Chondrocyte (in vitro differentiated cells): ENCODE measurements at places on chromosomes 1 and 21. TPM values are rescaled to one million over a fixed set of nuclear protein-coding genes. Genes with fewer than 3 reads are reported as not detected.
A peak's percentile ranks its signal among the peaks of the same experiment; 100 is the strongest.

The ICOSLG gene
- 1.3 to 5.2 TPM (median 5.1 TPM) in 3 replicates for total RNA-seq

The CD164L2 gene
- total RNA-seq = not detected in 3 replicates

The FBXO2 gene
- total RNA-seq = 1.2 to 1.6 TPM (median 1.2 TPM) in 3 replicates

The LMOD1 gene
- total RNA-seq = 17.7 to 83.6 TPM (median 80.5 TPM) in 3 replicates

The ANKRD35 gene
- total RNA-seq = not detected in 3 replicates

The MACO1 gene
- 31.5 to 39.4 TPM (median 37.0 TPM) in 3 replicates for total RNA-seq

The KCNQ4 gene
- total RNA-seq = 0.60 to 3.4 TPM (median 3.0 TPM) in 3 replicates

The ZMYND12 gene
- 0.30 to 0.56 TPM in 2 of 3 replicates, not detected in the other for total RNA-seq

DNA sequence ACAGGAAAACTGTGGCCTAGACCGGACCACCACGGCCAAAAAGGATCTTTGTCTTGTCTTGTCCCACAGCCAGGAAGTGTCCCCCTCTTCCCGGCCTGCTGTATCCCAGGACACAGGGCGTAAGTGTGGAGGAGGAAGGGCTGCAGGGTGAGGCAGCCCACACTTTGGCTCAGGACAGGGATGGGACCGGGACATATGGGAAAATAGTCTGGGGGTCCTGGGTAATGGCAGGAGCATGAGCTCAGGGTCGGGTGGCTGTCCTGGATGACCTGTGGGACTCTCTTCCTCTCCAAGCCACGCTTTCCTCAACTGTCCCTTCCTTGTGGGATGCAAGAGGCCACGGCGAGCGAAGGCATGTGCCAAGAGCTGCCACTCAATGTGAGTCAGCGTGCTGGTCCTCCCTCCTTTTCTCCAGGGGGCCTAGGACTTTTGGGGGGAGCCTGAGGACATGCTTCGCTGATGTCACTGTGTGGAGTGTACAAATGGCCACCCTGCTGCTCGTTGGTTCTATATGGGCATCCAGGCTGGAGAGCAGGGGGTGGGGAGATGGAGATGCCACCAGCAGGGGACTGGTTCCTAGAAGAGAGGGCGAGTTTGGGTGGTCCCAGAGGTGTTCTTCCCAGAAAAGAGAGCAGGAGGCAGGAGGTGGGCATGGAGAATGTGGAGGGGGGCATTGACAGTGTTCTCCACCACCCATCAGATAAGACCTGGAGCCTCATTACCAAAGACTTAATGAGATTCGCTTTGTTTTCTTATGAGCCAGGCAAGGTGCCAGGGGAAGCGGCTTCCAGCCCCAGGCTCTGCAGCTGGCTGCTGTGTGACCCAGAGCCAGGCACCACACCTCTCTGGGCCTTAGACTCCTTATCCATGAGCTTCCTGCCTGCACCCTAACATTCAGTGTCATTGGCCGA is 11.5 kb upstream of the PADI1 start:
- H3K4me1 ChIP-seq = peaks cover 52% of the 10 kb centered on the region
- no peak overlapping the region for H3K4me3 ChIP-seq
- no peak overlapping the region for H3K27ac ChIP-seq
- H3K36me3 ChIP-seq = peaks cover 2% of the 10 kb centered on the region
- DNase-seq = no peak

GRCh38 chr1:88803444-88803843 is 87.9 kb downstream of the GTF2B start:
- DNase-seq = no peak
- peaks cover 15% of the 10 kb centered on the region for H3K36me3 ChIP-seq
- H3K4me1 ChIP-seq = peaks cover 31% of the 10 kb centered on the region

DNA sequence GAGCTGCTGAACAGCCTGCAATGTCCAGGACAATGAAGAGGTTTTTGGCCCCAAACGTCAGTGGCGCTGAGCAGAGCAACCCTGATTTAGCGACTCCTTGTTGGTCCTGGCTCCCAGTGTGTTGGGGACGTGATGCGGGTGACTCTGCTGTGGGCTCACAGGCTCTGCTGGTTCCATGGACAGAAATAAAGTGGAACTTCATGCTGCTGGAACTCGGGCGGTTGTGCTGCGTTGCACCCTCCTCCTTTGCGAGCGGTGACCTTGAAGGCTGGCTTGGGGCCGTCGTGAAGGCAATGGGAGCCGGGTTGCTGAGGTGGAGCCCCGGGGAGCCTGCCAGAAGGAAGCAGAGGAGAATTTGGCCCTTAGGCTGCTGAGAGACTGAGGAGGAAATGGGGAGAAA is 122.6 kb upstream of the C1orf174 start:
- no peak for DNase-seq
- no peak overlapping the region for H3K4me3 ChIP-seq
- H3K4me1 ChIP-seq = no peaks in the 10 kb centered on the region
- H3K27ac ChIP-seq = no peak overlapping the region
- H3K36me3 ChIP-seq = no peaks in the 10 kb centered on the region

- no peak overlapping the region for H3K4me3 ChIP-seq
- peaks cover 2% of the 10 kb centered on the region for H3K36me3 ChIP-seq
- peaks cover 7% of the 10 kb centered on the region for H3K4me1 ChIP-seq
- peak overlapping the region; percentile 45 for H3K27ac ChIP-seq
- DNase-seq = no peak
- peaks cover 4% of the 10 kb centered on the region for H3K27me3 ChIP-seq
Observed at GRCh38 chr1:204041803-204042505, 31.0 kb upstream of the SOX13 start.

DNA sequence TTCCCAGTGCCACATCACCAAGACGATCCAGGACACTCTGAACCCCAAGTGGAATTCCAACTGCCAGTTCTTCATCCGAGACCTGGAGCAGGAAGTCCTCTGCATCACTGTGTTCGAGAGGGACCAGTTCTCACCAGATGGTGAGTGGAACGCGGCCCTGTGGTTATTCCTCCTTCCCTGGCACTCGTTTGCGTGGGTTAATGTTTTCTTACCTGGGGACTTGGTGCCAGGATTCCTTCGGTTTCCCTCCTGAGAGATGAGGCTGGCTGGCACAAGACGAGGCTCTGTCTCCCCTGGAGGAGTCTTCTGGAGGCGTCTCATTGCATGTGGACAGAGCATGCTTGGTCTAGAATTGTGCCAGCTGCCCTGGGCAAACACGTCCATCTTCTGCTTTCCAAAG is 29.3 kb downstream of the ATP5PO start:
- H3K4me3 ChIP-seq = no peak overlapping the region
- H3K36me3 ChIP-seq = no peaks in the 10 kb centered on the region
- no peaks in the 10 kb centered on the region for H3K27me3 ChIP-seq
- H3K27ac ChIP-seq = no peak overlapping the region
- DNase-seq = no peak

- peaks cover 4% of the 10 kb centered on the region for H3K27me3 ChIP-seq
- no peaks in the 10 kb centered on the region for H3K36me3 ChIP-seq
- H3K4me3 ChIP-seq = no peak overlapping the region
- H3K27ac ChIP-seq = no peak overlapping the region
- peak; percentile 19 for DNase-seq
- H3K4me1 ChIP-seq = no peaks in the 10 kb centered on the region
Observed at GRCh38 chr1:36752891-36753361, 270.2 kb upstream of the CSF3R start.

DNA sequence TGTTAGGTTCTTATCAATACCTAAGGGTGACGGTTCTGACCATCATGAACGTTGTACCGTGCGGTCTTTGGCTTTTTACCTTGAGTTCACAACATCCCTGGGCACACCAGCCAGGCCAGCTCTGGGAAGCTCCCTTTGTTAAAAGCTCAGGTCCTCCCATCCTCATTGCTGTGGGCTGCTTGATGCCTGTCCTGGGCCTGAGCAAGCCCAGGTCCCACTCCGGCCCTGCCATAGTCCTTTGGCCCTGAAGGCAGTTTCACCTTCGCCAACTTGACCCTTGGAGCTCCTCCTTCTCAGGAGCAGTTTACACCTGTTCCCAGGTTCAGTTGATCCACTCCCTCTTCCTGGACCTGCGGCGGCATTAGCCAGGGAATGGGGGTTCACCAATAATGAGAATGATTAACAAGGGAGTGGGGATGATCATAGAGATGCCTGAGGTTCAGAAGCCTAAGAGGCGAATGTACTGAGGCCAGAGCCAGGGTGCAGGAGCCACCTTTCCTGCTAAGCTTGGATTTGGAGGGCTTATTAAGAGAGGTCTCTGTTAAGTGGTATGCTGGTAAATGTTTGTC is 40.2 kb downstream of the DHCR24 start:
- peak; percentile 54 for DNase-seq
- H3K4me3 ChIP-seq = no peak overlapping the region
- no peaks in the 10 kb centered on the region for H3K4me1 ChIP-seq
- no peaks in the 10 kb centered on the region for H3K27me3 ChIP-seq
- H3K27ac ChIP-seq = no peak overlapping the region

- no peaks in the 10 kb centered on the region for H3K36me3 ChIP-seq
- no peaks in the 10 kb centered on the region for H3K4me1 ChIP-seq
- no peak overlapping the region for H3K4me3 ChIP-seq
- DNase-seq = no peak
Observed at GRCh38 chr1:200873671-200874397, 1.1 kb downstream of the GPR25 start.

GRCh38 chr1:156115514-156116374 is 1.2 kb downstream of the LMNA start:
- DNase-seq = no peak
- H3K27me3 ChIP-seq = no peaks in the 10 kb centered on the region
- peaks cover 69% of the 10 kb centered on the region for H3K4me1 ChIP-seq
- H3K4me3 ChIP-seq = peak overlapping the region; percentile 98
- peaks cover 17% of the 10 kb centered on the region for H3K36me3 ChIP-seq

- no peak overlapping the region for H3K4me3 ChIP-seq
- no peak overlapping the region for H3K27ac ChIP-seq
- H3K36me3 ChIP-seq = no peaks in the 10 kb centered on the region
- H3K27me3 ChIP-seq = peaks cover 2% of the 10 kb centered on the region
- H3K4me1 ChIP-seq = no peaks in the 10 kb centered on the region
Observed at GRCh38 chr1:182279724-182280503, 111.7 kb downstream of the GLUL start.
